BJ (cell line): ENCODE measurements at places on chromosomes 6 and 20.

DNA sequence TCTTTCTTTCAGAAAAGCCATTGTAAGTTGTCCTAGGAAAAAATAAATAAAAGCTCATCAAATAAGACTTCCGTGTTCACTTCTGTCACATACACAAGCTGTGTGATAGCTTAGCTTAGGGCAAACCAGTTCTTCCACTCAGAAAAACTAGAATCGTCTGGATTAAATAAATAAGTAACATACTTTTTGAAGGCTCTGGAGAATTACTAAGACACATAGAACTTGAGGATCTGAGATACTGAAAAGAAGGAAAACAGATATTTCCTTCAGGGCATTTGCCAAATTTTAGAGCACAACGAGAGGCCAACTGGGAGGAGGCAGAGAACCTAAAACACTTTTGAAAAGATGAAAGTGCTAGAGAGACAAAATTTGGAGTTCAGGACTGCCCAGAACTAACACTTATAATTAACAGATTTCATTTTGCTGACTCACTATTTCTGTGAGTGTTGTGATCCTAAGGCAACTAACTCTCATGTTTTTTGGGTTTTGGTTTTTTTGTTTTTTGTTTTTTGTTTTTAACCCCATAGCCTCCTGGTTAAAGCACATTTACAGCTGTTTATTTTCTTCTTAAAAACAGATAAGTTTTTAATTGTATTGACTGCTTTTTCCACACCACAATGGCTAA, 38.7 kb upstream of the THEMIS start:
- DNase-seq, result peak; percentile 18

DNA sequence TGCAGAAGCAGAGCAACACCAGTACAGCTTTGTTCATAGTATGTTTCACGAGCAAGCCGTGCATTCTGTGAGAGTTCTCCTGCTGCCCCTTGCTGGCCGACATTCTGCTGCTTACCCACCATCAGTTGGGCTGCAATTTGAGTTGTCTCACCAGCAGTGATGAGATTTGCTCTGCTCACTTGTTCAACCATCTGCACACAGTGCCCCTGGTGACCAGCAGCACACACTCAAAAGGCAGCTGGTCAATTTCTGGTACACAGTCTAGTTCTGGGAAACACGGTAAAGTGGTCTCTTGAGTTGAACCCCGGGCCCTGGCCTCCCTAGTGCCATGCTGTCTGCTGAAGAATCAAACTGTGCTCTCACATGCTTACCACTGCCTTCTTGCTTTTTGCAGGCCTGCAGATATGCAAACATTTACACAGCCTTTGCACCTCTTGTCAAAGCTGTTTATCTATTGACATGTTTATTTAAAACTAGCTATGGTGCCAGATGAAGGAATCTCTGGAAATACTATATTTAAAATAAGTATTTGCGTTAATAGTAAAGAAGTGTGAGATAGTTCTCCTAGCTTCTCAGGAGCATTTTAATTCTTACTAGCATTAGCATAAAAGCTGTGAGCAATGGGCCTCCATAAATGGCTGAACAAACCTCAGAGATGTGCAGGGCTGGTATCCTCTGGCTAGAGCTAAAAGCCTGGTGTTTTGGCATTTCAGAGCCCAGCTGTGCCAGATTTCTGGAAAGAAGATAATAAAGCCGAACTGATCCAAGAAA, 234.3 kb downstream of the ARHGAP18 start:
- no peak for DNase-seq

DNA sequence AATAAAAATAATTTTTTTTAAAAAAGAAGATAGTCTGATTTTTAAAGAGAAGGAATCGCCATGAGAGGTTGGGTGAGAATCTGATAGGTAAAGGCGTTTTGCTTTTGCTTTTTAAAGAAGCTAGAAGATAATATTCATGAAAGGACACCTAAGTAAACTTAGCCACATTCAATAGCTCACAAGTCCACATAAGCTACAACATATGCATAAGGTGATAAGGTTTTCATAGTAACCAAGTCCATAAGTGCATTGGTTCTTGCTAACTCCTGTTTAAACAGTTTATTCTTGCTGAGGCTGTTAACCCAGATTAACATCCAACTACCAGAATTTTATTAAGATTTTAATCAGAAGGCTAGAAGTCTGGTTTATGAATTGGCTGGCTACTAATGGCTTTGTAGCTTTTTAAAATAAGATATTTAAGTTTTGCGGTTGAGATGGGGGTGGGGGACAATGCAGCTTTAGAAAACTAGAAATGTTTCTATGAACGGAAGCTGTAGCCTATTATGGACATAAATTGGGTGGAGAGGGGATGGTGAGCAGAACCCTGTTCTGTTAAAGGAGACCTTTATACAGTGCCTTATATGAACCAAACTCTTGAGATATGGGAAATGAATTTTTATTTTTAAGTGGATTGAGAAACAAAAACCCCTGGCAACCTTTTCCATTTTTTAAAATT, 235.1 kb downstream of the ZFAND3 start:
- no peak for DNase-seq

GRCh38 chr6:105608711-105609374, 206.0 kb upstream of the PREP start:
- peak; percentile 98 for DNase-seq

DNA sequence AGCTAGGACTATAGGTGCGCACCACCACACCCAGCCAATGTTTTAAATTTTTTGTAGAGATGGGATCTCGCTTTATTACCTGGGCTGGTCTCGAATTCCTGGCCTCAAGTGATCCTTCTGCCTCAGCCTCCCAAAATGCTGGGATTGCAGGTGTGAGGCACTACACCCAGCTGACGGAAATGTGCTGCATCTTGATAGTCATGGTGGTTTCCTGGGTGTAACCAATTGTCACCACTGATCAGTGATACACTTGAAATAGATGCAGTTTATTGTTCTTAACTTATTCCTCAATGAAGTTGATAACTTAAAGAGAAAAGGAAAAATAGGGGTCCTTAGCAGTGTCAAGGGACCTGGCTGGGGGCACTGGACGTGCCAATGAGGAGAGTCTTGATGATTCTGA, 92.4 kb downstream of the PPP1R14C start:
- DNase-seq, result no peak

GRCh38 chr6:111030008-111031007, 48.5 kb downstream of the RPF2 start:
- DNase-seq, result no peak

DNA sequence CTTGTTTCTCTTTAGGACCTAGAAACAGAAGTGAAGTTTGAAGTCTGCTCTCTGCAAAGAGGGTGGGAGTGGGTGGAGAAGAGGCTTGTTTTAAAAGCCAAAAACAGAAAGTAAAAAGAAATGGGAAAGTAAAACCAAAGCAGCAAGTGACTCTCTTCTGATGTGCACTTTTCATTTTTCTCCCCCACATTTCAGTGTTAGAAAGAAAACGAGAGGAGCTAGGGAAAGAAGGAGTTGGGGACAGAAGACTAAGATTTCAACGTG, 1.3 kb downstream of the C6orf141 start:
- DNase-seq, result no peak

GRCh38 chr6:159169193-159169555, at the start of gene FNDC1:
FNDC1 (plus strand) TSS chr6:159169400; CDS start chr6:159169597, 197 bp downstream.
- DNase-seq, result no peak

DNA sequence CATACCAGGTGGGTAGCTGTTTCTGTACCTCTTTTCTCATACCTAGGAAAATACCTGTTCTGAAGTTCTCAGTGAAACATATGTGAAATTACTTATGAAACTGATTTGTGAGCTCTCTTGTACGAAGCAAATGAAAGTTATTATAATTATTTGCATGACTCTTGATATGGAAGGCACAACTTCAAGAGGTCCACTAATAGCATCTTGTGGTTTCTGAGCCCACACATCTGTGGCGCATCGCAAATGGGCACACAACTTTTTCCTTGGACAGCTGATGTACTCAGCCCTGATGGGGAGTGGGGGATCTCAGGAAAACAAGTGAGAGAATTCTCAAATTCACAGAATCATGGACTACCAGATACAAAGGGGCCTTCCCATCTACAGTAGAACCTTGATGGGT, 432.3 kb downstream of the CD83 start:
- no peak for DNase-seq

- no peak for DNase-seq
Observed at GRCh38 chr20:10524034-10524476, 89.0 kb downstream of the SLX4IP start.

- no peak for DNase-seq
Observed at GRCh38 chr20:21391972-21392352, 5.4 kb downstream of the NKX2-4 start.

- no peak for DNase-seq
Observed at GRCh38 chr20:20847814-20848213, 135.4 kb upstream of the RALGAPA2 start.

- no peak for DNase-seq
Observed at GRCh38 chr6:37940074-37940847, 120.7 kb downstream of the ZFAND3 start.

DNA sequence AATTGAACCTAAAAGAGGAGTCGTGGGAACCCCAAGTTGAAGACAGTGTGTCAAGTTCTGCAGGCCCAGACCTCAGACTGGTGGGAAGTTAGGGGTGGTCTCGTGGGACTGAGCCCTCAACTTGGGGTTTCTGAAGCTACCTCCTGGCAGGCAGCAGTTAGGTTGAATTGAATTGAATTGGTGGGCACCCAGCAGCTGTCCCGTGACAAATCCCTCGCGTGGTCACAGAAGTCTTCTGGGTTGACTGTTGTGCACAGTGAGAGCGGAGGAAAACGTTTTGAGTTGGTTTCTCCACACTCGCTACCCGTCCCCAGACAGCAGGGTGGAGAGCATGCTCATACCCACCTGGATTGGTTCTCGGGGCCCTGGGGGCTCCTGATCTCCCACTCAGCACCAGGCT, 12.9 kb downstream of the SLC4A11 start:
- no peak for DNase-seq

DNA sequence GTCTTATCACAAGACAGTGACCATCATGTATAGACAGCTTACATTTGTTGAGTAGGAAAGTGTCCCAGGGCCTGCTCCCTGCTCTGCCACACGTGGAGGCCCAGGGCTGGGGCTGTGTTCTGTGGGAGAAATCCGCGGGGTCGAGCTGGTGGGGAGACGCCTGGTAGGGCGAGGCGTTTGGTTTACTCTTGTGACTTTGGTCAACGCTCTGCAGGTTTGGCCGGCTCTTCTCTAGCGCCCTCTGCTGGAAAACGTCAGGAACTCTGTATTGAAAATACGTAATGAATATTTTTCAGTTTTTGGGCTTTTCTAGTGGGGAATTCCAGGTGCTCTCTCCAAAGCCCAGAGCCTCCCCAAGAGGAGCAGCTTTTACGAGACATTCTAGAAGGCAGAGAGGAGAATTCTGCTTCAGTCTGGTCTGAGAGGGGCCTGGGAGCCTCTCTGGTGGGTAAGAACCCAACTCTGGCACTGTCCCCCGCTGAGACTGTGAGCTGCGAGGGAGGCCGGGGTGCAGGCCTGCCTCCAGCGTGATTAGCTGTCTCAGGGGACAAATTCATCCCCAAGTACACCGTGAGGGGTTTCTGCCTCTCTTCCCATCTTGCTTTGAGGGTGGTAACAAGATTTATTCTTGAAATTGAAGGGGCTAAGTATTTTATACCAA, 112.6 kb upstream of the RALGAPA2 start:
- DNase-seq, result no peak

GRCh38 chr20:53828088-53828681, 234.5 kb upstream of the ZNF217 start:
- DNase-seq, result peak; percentile 83

GRCh38 chr6:144266091-144266649, 19.0 kb upstream of the UTRN start:
- DNase-seq, result no peak

DNA sequence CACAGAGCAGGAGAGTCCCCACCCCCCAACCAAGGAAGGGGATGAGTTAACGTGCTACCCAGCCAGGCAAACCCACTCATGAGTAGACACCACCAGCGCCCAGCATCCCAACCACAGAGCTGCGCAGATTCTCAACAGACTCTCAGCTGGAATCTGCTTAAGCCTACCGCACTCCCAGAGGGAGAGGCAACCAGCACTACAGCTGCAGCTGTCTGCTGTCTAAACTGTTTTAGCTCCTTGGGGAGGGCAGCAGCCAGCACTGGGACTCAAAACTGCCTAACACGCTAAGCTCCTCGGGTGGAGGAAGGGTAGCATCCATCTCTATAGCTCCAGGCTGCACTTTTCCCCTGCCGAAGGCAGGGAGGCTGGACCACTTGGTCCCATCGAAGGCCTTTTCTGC, 539.8 kb downstream of the EPHA7 start:
- DNase-seq, result no peak

DNA sequence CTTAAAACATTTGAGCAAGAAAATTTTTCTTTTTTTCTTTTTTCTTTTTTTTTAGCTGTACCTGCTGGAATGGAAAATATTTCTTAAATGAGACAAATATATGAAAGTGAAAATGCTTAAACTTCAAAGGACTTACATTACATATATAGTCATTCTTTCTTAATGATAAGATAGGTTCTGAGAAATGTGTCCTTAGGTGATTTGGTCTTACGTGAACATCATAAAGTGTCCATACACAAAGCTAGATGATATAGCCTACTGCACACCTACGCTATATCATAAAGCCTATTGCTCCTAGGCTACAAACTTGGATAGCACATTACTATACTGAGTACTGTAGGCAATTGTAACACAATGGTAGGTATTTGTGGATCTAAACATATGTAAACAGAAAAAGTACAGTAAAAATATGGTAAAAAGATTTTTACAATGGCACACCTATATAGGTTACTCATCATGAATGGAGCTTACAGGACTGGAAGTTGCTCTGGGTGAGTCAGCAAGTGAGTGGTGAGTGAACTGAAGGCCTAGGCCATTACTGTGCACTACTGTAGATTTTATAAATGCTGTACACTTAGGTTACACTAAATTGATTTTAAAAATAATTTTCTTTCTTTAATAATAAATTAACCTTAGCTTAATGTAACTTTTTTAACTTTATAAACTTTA, 54.6 kb downstream of the RPP21 start:
- DNase-seq, result no peak

DNA sequence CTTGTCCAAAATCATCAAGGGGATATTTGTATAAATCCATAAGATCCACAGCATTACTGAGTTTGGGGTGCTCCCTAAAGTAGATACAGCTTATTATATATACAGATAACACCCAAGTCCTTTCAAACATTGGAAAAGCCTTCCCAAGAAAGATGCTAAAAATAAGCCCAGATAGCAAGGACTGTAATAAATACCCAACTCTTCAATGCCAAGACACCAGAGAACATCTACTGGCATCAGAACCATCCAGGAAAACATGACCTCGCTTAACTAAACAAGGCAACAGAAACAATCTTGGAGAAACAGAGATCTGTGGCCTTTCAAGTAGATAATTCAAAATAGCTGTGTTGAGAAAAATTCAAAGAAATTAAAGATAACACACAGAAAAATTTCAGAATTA, 761.4 kb downstream of the GRIK2 start:
- DNase-seq, result no peak

GRCh38 chr6:54002116-54002515, 109.1 kb upstream of the MLIP start:
- no peak for DNase-seq
